ENCODE measurements at places on chromosomes 5 and 9. TPM values are rescaled to one million over a fixed set of nuclear protein-coding genes. Genes with fewer than 3 reads are reported as not detected.

SERF1B gene
- 12.4 TPM for total RNA-seq

DCAF12 gene
- 18.3 TPM for total RNA-seq

OBP2B gene
- not detected for total RNA-seq

NMUR2 gene
- not detected for total RNA-seq

SHISAL2B gene
- not detected for total RNA-seq

IL13 gene
- total RNA-seq, result 0.24 TPM

SELENOP gene
- total RNA-seq, result 145 TPM

NRARP gene
- not detected for total RNA-seq

SNX24 gene
- total RNA-seq, result 25.6 TPM

FOXD4L6 gene
- total RNA-seq, result not detected

ORM2 gene
- total RNA-seq, result not detected

Measured in hair follicle dermal papilla cell (primary cell).